Osteoblast (primary cell): ENCODE measurements at places on chromosomes 4 and X. TPM values are rescaled to one million over a fixed set of nuclear protein-coding genes. Genes with fewer than 3 reads are reported as not detected.

Gene MXRA5
- total RNA-seq, result 20.9 and 27.9 TPM in 2 replicates

Gene SOX3
- total RNA-seq, result not detected in 2 replicates

- no peak for DNase-seq
These were observed 36.1 kb downstream of the NSG1 start for GRCh38 chr4:4422856-4423499.

DNA sequence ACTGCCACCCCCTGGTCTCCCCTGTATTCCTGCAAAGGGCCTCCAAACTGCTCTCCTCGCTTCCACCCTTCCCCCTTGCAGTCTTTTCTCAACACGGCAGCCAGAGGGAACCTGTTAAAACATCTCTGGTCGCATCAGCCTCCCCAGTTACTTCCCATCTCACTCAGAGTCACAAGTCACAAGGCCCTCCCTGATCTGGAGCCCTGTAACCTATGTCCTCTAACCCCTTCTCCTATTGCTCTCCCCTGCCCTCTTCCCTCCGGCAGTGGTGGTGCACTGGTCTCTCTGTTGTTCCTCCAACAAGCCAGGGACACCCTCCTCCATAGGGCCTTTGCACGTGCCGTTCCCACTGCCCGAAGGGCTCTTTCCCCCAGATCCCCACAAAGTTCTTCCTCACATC lies 73.2 kb downstream of the SH3KBP1 start:
- DNase-seq, result no peak

- DNase-seq, result no peak
These were observed 179.1 kb upstream of the KLHL4 start for GRCh38 chrX:87338510-87338909.

GRCh38 chr4:73311428-73311827 lies 52.8 kb upstream of the ANKRD17 start:
- no peak for DNase-seq

DNA sequence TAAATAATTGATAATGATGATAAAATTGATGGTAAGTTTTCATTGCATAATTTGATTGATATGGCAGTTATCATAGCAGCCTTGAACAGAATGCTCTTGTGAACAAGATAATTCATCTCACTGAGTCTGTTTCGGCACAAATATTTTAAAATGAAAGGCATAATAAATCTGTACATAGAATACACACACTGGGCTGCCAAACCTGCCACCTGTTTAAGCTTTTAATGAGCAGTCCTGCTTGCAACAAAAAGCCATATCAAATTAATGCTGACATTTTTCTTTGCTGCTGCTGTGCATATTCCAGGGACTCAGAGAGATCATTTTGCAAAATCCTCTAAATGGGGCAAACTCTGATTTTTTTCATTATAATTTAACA lies 201.1 kb downstream of the ARHGAP24 start:
- no peak for DNase-seq

DNA sequence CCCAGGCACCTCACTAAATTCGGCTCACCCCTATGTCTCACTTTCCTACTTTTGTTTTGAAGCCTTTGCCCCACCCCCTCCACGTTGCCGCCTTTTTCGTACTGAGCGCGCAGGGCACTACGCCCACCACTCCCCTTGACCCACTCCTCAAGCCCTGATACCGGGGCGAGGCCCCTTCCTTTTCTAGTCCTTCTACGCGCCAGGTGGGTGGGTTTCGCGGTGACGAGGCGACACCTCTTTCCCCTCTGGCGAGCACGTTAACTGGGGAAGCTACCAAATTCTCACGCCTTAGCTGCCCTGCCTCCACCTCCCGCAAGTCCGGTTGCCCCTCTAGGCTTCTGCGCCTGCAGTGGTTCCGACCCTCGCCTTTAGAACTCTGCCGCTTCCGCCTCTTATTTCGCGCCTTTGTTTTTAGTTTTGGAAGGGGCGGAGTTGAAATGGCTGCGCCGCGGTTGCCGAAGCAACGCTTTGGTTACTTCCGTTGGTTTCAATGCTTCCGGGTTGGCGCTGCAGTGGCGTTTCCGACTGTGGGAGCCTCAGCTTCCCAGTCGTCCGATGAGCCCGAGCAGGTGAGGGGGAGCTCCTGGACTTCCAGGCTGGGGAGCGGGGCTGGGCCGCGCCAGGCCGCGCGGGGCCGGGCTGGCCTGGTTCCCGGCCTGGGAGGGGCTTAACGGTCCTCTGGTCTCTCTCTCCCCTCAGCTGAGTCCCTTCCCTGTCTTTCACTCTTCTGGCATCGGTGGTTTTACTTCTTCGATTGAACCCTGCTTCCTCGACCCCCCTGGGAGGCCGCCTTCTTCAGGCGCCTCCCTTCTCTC lies at the start of gene SLC25A14:
Gene SLC25A14 (plus strand): TSS at position 512 of the 815 bp plus-strand sequence. CDS start 360 bp downstream, outside the sequence.
- peak; percentile 73 for DNase-seq

GRCh38 chr4:80219301-80220025 lies 22.2 kb downstream of the PRDM8 start:
- no peak for DNase-seq

Gene F8A2
- total RNA-seq, result not detected in 2 replicates

DNA sequence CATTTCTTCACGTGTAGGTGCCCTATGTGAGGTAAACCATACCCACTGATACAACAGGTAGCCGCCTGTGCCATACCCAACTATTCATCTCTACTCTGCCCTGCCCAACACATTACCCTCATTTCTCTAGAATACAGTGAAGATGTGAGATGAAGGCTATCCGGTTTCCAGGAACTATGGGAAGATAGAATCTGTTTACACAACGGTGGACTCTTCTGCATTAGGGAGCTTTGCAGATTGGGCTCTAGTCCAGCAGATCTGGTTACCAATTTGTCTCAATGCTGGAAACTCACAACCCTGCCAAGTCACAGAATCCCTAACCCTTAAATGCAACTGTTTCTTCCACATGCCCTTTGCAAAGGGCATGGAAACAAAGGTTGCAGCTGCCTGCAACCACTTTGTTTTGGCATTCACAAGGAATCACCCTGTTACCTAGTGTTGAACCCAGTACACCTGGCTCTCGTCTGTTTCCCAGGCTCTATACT lies 6.4 kb upstream of the SLAIN2 start:
- no peak for DNase-seq

GRCh38 chr4:167930166-167930565 lies 162.2 kb upstream of the ANXA10 start:
- no peak for DNase-seq

DNA sequence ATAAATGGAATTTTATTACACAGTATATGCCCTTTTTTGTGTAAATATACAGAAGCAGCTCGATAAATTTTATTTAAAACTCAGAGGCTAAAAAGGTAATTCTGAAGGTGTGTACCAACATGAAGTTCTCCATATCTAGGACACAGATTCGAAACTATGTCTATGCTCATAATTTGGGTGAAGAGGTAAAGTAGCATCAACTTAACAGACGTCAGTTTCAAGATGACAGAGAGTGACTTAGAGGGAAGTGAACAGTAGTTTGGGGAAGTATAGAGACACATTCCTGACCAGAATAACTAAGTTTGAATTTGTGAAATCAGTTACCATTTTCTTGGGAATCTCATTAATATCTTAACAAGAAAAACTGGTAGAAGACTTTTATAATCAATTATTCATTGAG lies 2493.3 kb downstream of the ARAP2 start:
- no peak for DNase-seq
